Left forelimb (tissue), 1 donor: ENCODE measurements at places on chromosomes 5 and 9.

DNA sequence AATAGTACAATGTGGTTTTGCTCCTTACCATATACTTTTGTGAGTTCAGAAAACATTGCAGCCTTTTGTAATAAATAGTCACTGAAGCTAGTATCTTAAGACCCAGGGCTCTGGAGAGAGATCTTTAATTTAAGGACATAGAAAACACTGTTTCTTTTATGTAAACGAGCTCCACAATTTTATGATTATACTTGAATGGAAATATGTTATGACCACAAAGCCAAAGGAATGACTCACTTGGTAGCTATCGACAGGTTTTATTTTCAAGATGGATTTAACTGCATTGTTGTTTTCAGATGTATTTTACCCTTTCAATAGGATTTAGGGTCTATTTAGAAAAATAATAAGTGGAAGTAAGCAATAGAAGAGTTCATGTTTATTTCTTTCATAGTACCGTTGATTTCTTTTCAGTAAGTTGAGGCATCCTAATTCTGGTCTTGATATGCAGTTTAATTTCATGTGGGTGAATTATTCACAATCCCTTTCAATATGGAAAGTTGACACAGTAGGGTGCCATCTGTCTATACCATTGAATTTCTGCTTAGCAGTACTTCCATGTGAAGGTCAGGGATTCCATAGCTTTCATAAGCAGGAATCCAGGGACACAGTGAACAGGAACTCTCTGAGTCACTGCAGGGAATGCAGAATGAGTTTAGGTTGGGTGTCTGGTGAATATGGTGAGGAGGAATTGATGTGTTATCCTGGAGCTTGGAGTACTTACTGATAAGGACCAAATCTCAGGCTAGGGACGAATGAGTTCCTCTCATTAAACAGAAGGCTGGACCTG lies 157.6 kb downstream of the CD180 start:
- no peak for DNase-seq

DNA sequence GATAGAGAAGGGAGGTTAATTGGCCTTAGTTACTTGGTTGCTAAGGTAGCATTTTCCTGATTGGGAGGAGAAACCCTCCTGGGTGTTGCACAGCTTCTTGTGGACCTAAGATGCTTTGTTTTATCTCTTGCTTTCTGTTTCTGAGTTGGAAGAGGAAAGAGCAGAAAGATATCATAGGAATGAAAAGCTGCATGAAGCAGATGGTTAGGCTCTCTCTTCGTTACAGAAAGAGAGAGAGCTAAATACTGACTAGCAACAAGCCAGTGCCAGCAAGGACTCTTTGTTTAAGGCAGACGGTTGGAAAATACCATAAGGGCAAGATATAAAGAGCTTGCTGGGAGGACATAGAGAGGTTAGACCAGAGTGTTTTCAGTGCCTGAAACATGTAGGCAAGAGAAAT lies 103.1 kb downstream of the ATG10 start:
- no peak for DNase-seq

- DNase-seq = no peak
Observed at GRCh38 chr9:6440405-6440804, 27.4 kb downstream of the UHRF2 start.

GRCh38 chr5:142472306-142472951 lies 147.6 kb upstream of the SPRY4 start:
- DNase-seq = no peak

DNA sequence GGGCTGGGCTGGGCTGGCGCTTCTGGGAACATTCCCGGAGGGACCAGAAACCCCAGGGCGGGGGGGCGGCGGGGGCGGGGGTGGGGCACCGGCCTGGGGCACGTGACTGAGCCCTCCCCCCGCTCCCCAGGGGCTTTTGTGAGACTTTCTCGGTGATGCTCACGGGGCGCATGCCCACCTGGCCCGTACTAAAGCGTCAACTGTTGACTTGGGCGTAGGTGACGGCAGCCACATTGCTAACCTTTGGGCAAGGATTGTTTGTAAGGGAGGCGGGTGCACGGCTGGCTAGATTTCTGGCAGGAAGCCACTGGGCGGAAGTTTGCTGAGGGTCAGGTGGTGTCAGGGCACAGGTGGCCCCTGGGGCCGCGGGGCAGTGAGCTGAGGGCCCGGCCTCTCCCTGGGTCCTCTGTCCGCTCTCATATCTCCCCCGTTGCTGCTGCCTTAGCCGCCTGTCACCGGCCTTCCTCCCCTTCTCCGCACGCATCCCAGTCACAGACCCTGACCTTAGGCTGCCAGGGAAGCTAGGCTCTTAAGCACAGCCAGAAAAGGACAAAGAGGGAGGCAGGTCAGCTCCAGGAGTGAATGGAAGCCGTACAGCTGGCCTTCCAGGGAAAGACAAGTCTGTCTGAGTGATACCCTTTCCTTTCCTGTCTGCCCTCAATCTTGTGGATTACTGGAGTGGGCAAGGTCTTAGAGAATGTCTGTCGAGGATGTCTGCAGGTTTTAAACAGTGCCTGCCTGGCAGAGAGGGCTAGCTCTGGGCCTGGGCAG lies 812 bp downstream of the CACFD1 start:
- no peak for DNase-seq

- no peak for DNase-seq
Observed at GRCh38 chr5:180216646-180217171, 7.7 kb upstream of the RASGEF1C start.

DNA sequence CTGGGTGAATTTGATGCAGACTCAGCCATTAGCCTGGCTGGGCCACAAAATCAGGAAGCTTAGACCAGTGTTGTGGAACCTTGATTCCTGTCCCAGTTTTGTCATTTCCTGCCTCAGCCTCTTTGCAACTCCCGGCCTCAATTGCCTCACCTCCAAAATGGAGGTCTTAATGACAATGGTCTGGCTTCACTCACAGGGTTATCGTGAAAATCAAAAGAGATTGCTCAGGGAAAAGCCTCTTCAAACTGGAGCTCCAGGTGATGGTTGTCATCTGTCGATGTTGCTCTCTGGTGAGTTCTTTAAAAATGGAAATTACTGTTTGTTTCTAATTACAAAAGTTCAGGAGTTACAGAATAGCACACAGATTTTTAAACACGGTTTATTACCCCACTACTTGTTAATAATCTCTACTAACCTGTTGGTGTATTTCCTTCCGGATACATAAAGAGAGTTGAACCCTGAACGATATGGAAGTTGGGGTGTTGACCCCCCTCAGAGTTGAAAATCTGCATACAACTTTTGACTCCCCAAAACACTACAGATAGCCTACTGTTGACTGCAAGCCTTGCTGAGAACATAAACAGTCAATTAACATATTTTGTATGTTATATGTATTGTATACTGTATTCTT lies 109.9 kb upstream of the CPEB4 start:
- DNase-seq = no peak

DNA sequence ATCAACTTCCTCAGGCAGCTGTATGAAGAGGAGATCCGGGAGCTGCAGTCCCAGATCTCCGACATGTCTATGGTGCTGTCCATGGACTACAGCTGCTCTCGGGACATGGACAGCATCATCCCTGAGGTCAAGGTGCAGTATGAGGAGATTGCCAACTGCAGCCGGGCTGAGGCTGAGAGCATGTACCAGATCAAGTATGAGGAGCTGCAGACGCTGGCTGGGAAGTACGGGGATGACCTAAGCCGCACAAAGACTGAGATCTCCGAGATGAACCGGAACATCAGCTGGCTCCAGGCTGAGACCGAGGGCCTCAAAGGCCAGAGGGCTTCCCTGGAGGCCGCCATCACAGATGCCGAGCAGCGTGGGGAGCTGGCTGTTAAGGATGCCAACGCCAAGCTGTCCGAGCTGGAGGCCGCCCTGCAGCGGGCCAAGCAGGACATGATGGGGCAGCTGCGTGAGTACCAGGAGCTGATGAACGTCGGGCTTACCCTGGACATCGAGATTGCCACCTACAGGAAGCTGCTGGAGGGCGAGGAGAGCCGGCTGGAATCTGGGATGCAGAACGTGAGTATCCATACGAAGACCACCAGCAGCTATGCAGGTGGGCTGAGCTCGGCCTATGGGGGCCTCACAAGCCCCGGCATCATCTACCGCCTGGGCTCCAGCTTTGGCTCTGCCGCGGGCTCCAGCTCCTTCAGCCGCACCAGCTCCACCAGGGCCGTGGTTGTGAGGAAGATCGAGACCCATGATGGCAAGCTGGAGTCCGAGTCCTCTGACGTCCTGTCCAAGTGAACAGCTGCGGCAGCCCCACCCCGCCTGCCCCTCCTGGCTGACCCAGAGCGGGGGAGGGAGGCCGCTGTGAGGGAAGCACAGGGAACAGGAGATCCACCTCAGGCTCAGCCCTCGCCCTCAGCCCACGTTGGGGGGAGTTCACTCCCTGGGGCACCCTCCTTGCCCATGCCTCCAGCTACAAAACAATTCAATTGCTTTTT lies 84.0 kb downstream of the SEC61B start:
- DNase-seq = no peak

DNA sequence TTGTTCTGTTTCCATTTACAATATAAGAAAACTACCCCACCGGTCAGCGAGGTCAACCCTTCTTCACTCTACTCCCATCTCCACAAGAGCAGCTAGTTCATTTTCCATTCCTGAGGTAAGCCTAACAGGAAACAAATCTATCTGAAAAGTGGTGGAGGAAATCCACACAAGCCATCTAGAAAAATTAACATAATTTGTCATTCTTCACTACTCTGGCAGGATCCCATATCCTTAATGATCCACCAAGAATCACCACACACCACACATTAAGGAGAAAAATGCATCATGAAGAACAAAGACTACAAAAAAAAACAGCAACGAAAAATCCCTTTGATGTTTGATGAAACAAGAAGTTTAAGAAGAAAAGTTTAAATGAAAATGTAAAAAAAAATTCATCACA lies 1771.0 kb downstream of the EFNA5 start:
- no peak for DNase-seq

GRCh38 chr5:118778941-118779340 lies 209.4 kb downstream of the DTWD2 start:
- no peak for DNase-seq

DNA sequence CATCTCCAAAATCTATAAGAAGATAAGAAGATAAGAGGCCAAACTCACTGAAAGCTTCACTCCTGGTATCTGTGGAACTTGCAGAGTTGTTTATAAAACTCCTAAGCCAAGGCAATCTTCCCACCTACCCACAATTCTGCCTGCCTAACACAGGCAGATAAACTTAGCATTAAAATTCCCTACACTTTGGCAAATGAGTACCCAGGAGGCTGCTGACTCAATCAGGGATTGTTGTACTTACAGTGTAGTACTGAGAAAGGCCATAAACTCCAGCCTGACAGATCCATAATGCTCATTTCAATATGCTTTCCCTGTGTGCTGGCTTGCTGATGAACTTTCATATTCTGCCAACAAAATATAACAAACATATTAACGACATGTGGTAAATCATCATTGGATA lies 725.2 kb downstream of the BRINP1 start:
- DNase-seq = no peak

DNA sequence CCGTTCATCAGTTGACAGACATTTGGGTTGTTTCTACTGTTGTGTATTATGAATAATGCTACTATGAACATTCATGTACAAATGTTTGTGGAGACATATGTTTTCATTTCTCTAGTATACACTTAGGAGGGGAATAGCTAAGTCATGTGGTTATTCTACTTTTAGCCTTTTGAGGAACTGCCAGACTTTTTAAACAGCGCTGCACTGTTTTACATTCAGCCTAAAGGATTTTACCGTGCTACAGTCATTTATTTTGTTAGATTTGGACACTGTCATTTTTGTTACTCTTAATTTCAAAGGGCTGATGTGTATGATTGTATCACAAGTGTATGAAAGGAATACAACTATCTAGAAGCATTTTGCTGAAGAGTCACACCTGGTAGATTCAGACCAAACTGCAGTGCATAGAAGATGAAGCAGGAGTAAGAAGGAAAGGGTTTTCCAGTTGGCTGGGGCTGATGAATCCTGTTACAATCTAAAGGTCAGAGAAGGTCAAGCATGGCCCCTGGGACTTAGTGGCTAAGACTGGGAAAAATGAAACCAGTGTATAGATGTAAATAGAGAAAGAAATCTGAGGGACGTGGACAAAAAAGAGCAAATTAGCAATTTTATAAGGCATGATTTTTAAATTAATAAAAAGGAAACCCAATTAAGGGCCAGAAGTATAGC lies 509.7 kb downstream of the PSAT1 start:
- DNase-seq = no peak

- no peak for DNase-seq
Observed at GRCh38 chr9:95499046-95499676, 17.6 kb downstream of the PTCH1 start.

- no peak for DNase-seq
Observed at GRCh38 chr9:12554636-12555035, 138.5 kb upstream of the TYRP1 start.
